ENCODE measurements at places on chromosomes 12 and 14.

DNA sequence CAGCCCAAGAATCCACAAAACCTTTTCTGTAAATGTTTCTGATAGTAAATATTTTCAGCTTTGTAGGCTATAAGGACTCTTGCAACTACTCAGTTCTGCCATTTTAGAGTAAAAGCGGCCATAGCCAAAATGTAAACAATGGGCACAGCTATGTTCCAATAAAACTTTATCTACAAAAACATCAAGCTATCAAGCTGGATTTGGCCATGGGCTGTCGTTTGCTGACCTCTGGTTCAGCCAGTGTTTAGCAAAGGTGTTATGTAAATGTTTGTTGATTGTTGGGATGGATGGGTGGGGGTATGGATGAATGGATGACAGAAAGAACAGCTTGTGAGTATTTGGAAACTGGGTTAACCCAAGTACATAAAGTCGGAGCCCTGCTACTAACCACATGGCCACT lies 111.1 kb upstream of the VRK1 start:
- DNase-seq = no peak

GRCh38 chr12:106722837-106723236 lies 51.6 kb upstream of the RIC8B start:
- no peak for DNase-seq

DNA sequence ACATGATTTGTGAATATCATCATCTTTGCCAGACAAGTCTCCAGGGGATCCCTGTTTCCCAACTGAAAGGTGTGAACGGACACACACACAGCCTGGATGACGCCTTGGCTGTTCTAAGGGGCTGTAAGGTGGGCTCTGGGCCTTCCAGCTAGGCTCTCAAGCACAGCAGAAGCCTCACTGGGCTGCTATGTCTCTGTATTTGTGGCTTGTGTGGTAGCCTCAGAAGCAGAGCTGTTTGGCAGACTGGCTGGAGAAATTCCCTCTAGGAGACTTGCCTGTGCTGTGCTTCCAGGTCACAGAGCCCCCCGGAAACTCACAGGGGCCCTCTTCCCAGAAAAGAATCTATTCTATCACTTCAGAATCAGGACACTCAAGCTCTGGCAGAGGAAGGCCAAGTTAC lies 21.4 kb downstream of the OTUB2 start:
- no peak for DNase-seq

GRCh38 chr14:59131938-59132795 lies 56.3 kb upstream of the DAAM1 start:
- no peak for DNase-seq

GRCh38 chr12:59375633-59376032 lies 220.2 kb upstream of the SLC16A7 start:
- DNase-seq = no peak

- no peak for DNase-seq
Measured at GRCh38 chr12:39064708-39065107, 159.3 kb upstream of the CPNE8 start.

GRCh38 chr12:68397566-68398158 lies 65.5 kb upstream of the MDM1 start:
- no peak for DNase-seq

DNA sequence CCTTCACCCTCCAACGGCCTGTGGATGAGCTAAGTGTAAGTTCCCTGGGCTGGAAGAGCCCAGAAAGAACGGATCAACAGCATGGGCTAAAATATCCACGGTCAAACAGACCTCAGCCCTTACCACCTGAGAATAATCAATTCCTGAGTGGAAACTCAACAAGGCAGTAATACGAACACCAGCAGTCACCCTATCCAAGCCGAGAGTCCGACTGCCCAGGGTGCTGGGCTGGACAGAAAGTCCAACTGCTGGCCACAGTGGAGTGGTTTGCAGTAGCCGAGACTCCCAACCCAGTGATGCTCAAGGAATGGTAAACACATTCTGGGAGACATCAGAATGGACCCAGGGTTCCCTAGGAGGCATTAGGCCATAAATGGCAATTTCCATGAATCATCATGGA lies 36.8 kb downstream of the ANO2 start:
- no peak for DNase-seq

DNA sequence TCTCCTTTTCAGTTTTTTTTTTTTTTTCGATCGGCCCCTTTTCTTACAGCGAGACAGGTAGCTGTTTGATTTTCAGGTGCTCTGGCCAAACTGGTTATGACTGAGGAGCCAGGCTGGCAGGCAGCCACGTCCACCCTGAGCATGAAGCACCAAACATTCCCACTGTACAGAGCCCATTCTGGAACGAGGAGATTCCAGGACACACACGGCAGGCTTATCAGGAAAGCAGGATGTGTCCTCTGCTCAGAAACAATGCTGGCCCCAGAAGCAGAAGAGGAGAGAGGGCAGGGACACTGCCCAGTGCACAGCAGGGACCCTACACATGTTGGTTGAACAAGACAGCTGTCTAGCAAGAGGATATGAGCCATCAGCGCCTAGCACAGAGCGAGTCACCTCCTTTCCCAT lies 3.7 kb upstream of the KRT2 start:
- no peak for DNase-seq

Measured in activated naive CD4-positive, alpha-beta T cell treated with anti-CD3 and anti-CD28 coated beads, Interleukin-2, amount 50 U/mL, for 16 hours (primary cell).